Astrocyte (in vitro differentiated cells and primary cell): ENCODE measurements at places on chromosomes 6 and 20. TPM values are rescaled to one million over a fixed set of nuclear protein-coding genes. Genes with fewer than 3 reads are reported as not detected.
A peak's percentile ranks its signal among the peaks of the same experiment; 100 is the strongest.

DNA sequence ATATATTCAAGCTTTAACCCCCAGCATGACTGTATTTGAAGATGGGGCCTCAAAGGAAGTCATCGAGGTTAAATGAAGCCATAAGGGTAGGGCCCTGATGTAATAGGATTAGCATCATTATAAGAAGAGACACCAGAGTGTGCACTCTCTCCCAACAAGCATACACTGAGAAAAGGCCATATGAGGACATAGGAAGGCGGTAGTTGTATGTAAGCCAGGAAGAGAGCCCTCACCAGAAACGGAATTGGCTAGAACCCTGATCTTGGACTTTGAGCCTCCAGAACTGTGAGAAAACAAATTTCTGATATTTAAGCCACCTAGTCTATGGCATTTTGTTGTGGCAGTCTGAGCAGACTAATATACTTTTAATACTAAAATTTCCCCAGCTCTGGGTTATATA is 150.1 kb upstream of the STXBP5 start:
- DNase-seq = no peak
- H3K4me1 ChIP-seq = no peaks in the 10 kb centered on the region
- H3K27ac ChIP-seq = no peak overlapping the region
- H3K4me3 ChIP-seq = no peak overlapping the region
- no peaks in the 10 kb centered on the region for H3K36me3 ChIP-seq

DNA sequence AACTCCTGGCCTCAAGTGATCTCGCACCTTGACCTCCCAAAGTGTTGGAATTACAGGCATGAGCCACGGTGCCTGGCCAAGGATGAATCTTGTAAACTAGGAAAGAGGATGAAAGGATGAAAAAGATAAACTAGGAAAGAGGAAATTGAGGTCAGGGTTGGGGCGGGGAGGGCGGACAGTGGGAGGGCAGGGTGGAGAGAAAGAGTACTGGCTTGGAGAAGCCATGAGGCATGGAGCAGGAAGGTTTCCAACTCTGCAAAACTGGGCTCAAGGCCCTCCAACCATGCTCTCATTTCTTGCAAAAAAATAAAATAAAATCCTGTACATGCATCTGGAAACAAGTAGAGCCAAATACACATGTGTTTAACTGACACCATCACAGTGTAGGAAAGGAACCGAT is 256.6 kb upstream of the SGK1 start:
- no peaks in the 10 kb centered on the region for H3K36me3 ChIP-seq
- no peaks in the 10 kb centered on the region for H3K4me1 ChIP-seq

DNA sequence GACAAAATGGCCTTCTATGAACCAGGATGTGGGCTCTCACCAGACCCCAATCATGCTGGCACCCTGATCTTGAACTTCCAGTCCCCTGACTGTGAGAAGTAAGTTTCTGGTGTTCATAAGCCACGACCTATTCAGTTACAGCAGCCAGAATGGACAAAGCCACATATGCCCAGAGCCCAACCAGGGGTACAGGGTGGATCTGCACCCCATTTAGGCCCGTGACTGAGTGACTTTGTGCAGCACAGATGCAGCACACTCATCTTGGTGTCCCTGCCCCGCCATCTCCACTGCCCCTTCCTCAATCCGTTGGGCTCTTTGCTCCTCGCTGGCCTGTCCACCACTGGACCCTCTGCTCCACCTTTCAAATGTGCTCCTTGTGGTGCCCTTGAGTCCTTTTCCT is 205.6 kb downstream of the QKI start:
- H3K4me1 ChIP-seq = no peaks in the 10 kb centered on the region
- H3K27ac ChIP-seq = no peak overlapping the region
- no peaks in the 10 kb centered on the region for H3K36me3 ChIP-seq
- no peak overlapping the region for H3K4me3 ChIP-seq

GRCh38 chr6:160750276-160750689 is 48.2 kb downstream of the PLG start:
- H3K27me3 ChIP-seq = no peaks in the 10 kb centered on the region
- no peak for DNase-seq
- no peak overlapping the region for H3K4me3 ChIP-seq
- no peaks in the 10 kb centered on the region for H3K36me3 ChIP-seq

- peaks cover 15% of the 10 kb centered on the region for H3K4me1 ChIP-seq
- no peak overlapping the region for H3K4me3 ChIP-seq
- peak overlapping the region; percentile 53 for H3K27ac ChIP-seq
- peak; percentile 82 for DNase-seq
- H3K36me3 ChIP-seq = no peaks in the 10 kb centered on the region
These were observed 148.9 kb downstream of the CEBPB start for GRCh38 chr20:50339466-50339901.

DNA sequence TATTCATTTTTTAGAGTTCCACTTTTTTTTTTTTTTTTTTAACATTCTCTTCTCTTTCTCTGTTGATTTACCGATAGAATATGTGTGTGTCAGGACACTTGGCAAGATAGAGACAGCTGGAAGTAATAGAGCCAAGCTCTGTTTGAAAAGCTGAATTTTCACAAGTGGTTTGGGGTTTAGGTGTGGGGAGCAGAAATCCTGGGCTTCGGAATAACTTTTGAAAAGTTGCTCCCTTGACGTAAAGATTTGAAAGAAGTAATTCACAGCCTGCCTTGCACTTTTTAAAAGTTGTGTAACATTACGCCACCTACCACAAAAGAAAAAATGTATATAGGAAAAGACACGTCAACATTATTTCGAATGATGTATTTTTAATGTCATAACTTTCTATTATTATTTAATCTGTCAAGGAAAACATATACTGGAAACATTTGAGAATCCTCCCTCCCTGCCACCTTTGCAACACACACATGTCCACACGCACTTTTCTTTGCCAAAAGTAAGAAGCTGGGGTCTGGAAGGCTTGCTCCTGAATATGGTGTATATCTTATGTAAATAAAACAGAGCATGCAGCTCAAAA is 917.9 kb downstream of the KIF16B start:
- no peaks in the 10 kb centered on the region for H3K27me3 ChIP-seq
- no peak overlapping the region for H3K27ac ChIP-seq
- no peak overlapping the region for H3K4me3 ChIP-seq

- peak; percentile 12 for DNase-seq
- H3K36me3 ChIP-seq = no peaks in the 10 kb centered on the region
- no peaks in the 10 kb centered on the region for H3K4me1 ChIP-seq
- no peak within 1 kb of the TSS for H3K27ac ChIP-seq
These were observed at the start of gene HLA-DRA for GRCh38 chr6:32439602-32440214. TSS of gene HLA-DRA (plus strand) at chr6:32439887. CDS start at chr6:32439951, 64 bp downstream.

DNA sequence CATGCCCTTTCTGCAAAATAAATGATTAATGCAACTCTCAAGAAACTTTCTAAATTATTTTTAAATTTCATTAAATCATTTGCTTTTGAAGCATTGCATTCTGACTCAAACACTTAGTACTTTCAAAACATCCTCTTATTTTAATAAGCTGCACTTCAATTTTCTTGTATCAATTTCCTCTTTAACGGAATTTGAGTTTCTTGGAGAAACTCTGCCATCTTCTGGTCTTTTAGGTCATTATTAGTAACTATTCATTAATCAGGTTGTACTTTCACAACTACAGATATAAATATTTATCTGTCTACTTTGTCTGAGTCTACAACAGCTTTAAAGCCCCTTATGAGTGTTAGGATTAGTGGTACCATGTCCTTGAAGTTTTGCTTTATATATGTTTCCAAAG is 30.2 kb downstream of the TMX4 start:
- H3K27ac ChIP-seq = no peak overlapping the region
- H3K27me3 ChIP-seq = no peaks in the 10 kb centered on the region
- H3K4me3 ChIP-seq = no peak overlapping the region
- no peak for DNase-seq

DNA sequence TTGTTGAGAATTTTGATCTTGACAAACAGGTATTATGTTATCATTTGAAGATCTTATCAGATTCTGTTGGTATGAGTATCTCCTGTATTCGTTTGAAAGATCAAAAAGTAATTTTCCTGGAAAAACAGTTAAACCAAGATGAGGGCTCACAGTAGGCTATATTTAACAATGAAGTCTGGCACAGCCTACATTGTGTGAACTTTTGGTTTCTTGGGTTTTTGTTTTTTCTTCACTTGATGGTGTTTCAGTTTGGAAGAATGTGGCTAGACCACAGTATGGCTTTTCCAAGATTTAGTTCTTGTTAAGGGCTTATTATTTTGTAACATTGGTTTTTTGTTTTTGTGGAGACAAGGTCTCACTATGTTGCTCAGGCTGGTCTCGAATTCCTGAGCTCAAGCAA is 306.4 kb downstream of the CDKAL1 start:
- H3K4me3 ChIP-seq = no peak overlapping the region
- peaks cover 4% of the 10 kb centered on the region for H3K4me1 ChIP-seq
- no peaks in the 10 kb centered on the region for H3K36me3 ChIP-seq
- DNase-seq = peak; percentile 90
- no peak overlapping the region for H3K27ac ChIP-seq
- no peaks in the 10 kb centered on the region for H3K27me3 ChIP-seq

The LHFPL5 gene
- total RNA-seq = not detected in 2 replicates

GRCh38 chr6:166750108-166750793 is 123.2 kb upstream of the RPS6KA2 start:
- peaks cover 11% of the 10 kb centered on the region for H3K4me1 ChIP-seq
- H3K27me3 ChIP-seq = no peaks in the 10 kb centered on the region
- no peaks in the 10 kb centered on the region for H3K36me3 ChIP-seq
- no peak for DNase-seq

DNA sequence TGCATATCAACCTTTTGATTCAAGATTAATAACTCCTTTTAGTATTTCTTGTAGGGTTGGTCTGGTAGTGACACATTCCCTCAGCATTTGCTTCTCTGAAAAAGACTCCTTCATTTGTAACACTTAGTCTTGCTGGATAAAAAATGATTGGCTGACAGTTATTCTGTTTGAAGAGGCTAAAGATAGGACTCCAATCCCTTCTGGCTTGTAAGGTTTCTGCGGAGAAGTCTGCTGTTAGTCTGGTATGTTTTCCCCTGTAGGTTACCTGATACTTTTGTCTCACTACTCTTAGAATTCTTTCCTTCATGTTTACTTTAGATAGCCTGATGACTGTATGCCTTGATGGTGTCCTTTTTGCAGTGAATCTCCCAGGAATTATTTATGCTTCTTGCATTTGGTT is 96.0 kb downstream of the CARMIL1 start:
- DNase-seq = no peak
- no peaks in the 10 kb centered on the region for H3K27me3 ChIP-seq
- H3K27ac ChIP-seq = no peak overlapping the region
